ENCODE measurements at places on chromosomes 7 and 10.

GRCh38 chr10:44939691-44940401 is 19.8 kb upstream of the RASSF4 start:
- no peak for DNase-seq

GRCh38 chr10:121886997-121887622 is 40.7 kb downstream of the ATE1 start:
- peak; percentile 75 for DNase-seq

DNA sequence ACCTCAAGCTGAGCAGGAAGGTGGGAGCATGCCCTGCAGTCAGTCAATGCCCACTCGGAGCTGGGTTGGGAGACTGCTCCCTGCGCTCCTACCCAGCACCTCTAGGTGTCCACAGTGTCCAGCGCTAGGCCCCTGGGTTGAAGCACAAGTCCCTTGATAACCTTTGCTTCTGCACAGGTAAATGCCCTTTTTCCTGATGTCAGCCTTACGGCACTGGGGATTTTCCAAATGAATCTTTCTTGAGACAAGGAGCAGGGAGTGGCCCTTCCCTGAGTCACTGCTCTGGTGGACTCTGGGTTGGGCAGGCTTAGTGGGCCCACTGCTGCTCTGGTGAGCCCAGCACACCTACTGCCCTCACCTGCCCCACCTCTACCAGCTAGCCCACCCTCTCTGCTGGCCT is 61.9 kb upstream of the OPN4 start:
- peak; percentile 51 for DNase-seq

GRCh38 chr10:18104223-18104872 is 35.9 kb upstream of the CACNB2 start:
- peak; percentile 36 for DNase-seq

GRCh38 chr7:28176174-28176573 is 4.4 kb downstream of the JAZF1 start:
- no peak for DNase-seq

GRCh38 chr10:131739206-131739605 is 161.6 kb upstream of the PPP2R2D start:
- DNase-seq: no peak

GRCh38 chr10:103859161-103860086 is 4.0 kb upstream of the SH3PXD2A start:
- peak; percentile 72 for DNase-seq

DNA sequence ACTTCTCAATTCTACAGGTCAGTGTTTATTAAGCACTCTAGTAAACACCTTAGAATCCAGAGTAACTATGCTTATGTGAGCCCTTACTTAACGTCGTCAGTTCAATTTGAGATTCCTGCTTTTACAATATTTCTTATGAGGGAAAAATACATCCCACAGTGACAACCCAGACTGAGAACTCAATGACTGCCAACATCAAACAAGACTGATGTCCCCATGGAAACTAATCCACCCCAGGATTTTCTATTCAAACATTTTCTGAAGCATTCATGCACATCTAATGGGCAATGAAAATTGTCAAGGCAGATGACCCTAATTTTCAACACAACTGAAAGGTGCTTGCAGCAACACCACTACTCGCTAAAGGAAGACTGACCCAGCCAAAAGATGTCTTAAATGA is 67.0 kb downstream of the ATE1 start:
- no peak for DNase-seq

- no peak for DNase-seq
Observed at GRCh38 chr7:11831156-11831735, 752 bp downstream of the THSD7A start.

DNA sequence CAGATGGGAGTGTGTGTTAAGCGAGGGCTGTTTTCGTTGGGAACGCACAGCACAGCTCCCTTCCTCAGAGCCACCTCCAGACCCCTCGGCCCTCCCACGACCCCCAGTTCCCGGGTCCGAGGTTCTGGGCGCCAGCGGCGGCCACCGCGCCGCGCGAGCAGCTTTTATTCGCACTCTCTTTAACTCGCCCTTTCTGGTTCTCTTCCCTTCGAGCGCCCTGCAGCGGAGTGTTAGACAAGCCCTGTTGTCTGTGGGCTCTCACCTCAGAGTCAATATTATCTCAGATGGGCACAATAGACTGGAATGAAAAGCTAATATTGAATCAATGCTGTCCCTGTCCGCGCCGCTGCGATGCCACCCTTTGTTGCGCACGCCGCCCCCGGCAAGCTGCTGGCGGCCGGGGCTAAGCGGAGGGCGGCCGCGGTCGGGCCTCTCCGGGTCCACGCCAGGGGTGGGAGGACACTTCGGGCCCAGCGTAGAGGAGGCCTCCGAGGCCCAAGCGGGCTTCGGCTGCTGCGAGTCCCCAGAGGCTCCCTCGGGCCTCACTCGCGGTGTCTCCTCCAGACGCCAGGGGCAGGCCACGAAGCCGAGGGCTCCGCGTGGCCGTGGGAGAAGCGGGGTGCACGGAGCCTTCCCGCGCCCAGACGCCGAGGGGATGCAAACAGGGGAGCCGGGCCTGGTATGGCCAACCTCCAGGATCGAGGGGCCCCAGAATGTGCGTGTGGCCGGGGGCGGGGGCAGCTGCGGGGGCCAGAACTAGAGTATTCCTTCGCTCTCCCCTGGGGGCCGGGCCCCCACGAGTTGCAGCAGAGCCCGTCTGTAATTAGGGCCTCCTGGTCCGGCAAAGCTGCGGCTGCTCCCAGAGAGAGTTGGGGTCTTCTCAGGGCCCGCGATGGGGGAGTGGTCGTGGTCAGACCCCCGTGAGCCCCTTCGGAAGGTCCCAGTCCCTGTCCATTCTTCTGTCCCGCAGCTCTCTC is 7.9 kb upstream of the EMX2 start:
- DNase-seq: peak; percentile 31

- DNase-seq: no peak
Observed at GRCh38 chr10:61635932-61636331, 26.8 kb upstream of the CABCOCO1 start.

GRCh38 chr10:81873932-81874816 is 820 bp upstream of the NRG3 start:
- DNase-seq: peak; percentile 85

GRCh38 chr10:82318534-82318933 is 443.5 kb downstream of the NRG3 start:
- DNase-seq: no peak

DNA sequence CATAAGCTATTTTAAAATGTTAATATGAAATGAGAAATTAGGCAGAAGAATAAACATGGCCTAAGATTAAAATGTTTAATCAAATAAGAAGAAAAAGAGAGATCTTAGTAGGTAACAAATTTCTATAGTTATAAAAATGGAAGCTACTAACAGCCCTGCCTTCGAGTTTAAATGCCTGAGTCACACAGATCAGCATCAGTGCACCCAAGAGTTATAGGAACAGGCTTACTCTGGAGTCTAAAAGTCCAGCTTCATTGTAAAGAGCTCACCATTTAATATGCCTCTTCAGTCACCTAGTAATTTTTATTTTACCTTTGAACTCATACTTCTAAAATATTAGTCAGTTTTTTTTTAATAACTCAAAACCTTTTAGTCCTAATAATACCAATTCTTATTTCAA is 52.6 kb downstream of the BRI3 start:
- no peak for DNase-seq

GRCh38 chr7:49790209-49790608 is 16.8 kb downstream of the VWC2 start:
- DNase-seq: no peak

- no peak for DNase-seq
Observed at GRCh38 chr7:117084286-117084685, 131.0 kb downstream of the ST7 start.

DNA sequence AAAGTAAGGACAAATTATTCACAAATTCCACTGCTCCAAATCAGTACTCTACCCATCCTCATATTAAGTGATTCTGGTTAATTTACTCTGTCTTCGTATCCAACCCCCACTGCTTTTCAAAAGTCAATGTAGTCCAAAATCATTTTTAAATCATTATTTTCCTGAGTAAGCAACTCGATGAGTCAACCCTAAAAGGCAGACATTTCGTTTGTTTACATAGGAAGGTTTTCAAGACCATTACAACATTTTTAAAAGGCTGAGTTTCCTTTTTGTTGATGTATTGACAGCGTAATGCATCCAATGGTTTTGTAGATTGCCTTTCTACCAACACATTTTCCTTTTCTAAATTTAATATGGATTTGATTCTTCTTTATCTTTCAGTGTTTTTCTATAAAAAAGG is 523.0 kb upstream of the ANKRD30A start:
- DNase-seq: no peak

GRCh38 chr7:137325927-137326326 is 17.6 kb downstream of the PTN start:
- no peak for DNase-seq

DNA sequence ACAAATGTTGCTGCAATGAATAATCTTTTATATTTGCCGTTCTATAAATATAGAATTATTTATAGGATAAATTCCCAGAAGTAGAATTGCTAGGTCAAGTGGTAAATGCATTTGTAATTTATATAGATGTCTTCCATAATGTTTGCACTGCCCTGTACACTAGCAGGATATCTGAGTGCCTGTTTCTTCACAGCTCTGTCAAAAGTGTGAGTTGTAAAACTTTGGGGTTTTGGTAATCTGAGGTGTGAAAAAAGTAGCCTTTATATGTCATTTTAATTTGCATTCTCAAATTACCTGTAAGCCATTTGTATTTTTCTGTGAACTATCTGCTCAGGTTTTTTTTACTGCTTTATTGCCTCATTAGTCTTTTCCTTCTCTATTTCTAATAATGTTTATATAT is 271.2 kb downstream of the NEBL start:
- no peak for DNase-seq

DNA sequence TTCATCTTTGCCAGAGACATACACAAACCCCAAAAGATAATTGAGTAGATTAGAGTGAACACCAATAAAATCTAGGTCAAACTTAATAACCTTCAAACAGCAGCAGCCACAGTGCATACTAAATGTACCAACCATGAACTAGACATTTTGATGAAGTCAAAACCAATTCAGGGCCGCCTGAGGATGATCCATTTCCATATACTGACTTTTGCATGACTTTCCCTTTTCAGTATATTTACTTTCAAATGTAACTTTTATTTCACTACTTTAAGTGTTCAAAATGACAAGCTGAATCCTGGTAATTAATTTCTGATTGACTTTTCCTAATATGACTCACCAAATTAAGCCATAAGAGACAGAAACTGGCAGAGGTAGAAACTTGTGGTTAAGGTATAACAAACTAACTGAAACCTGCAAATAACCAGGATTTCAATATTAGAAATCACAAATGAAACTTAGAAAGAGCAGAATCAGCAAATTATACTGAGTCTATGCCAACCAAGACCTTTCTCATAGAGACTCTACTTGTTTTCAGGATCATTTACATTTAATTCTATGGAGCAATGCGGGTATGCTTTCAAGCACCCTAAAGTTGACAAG is 171.9 kb upstream of the LRRN3 start:
- no peak for DNase-seq

- no peak for DNase-seq
Observed at GRCh38 chr10:70337201-70337651, 45.2 kb downstream of the LRRC20 start.

DNA sequence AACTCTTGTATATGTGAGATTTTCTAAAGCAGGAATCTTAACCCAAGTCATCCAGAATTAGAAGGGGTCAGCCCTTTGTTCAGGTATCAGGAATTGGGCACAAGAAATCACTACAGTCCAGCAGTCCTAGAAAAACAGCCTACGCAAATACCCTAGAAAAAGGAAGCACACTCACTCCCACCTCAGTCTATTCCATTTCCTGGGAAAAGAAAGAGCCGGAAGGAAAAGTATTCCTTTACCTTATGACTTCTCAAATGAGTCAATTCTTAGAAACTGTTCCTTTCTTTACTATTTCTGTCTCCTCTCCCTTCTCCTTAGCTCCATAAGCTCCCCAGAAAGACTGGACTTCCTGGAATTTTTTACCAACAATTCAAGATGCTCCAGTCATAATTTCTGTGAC is 62.7 kb downstream of the DNAJC12 start:
- no peak for DNase-seq

- no peak for DNase-seq
Observed at GRCh38 chr7:108580298-108580697, 10.6 kb downstream of the DNAJB9 start.

DNA sequence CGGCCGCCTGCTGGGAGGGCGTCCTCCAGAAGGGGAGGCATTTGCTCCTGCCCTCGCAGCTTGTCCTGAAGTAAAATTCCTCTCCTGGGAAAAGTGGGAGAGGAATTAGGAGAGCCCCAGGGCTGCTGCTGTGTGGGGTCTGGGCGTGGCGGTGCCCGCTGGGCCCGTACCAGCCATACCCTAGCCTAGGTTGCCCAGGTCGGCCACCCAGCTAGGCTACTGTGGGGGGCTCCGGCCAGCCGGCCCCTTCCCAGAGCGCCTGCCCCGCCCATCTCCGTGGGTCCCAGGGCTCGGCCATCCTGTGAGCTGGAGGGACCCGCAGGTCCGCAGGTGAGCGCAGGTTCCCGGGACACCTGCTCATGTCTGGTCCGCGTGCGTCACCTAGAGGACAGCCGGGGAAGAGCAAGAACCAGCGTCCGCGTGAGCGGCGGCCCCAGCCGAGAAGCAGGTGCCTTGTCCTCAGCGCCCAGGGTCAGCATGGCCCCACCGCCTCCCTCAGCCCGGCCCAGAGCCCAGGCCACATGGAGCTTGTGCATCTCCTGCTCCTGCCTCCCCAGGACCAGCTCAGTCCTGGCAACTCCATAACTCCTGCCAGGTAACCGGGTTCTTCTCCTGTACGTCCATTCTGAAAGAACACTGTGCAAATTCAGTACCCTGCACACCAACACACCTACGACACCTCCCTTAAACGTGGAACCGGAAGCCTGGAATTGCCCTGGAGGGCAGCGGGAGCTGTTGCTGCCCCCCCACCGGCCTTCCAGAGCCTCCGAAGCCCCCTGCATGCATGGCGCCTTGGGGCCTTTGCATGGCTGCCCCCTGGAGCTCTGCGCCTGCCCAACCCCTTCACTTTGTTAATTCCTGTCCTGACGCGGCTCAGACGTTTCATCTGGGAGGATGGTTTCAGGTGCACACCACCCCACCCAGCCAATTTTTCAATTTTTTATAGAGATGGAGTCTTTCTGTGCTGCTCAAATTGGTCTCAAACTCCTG is 22.8 kb upstream of the FOXL3 start:
- DNase-seq: peak; percentile 79

GRCh38 chr10:33015761-33016547 is 57.9 kb upstream of the ITGB1 start:
- DNase-seq: no peak

- DNase-seq: peak; percentile 14
Observed at GRCh38 chr7:158188676-158189075, 398.9 kb downstream of the PTPRN2 start.

Data from H9 (cell line).